CD4-positive, alpha-beta T cell treated with Interleukin-15 for 4 hours (primary cell): ENCODE measurements at places on chromosomes 6 and 20.

DNA sequence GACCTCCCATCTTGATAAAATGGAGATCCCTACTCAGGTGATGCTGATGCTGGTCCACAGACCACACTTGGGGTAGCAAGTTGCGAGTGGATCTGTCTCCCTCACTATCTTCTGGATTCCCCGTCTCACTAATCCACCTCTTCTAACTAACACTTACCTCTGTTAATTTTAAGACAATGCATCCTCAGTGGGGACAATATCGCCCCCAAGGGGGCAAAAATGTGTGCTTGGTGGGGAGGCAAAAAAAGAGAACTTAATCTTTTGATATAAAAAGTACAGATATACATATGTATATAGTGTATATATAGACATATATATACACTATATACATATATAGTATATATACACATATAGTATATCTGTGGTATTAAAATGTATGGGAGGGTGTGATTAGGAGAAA is 4.3 kb downstream of the LRFN2 start:
- peak; percentile 17 for DNase-seq

DNA sequence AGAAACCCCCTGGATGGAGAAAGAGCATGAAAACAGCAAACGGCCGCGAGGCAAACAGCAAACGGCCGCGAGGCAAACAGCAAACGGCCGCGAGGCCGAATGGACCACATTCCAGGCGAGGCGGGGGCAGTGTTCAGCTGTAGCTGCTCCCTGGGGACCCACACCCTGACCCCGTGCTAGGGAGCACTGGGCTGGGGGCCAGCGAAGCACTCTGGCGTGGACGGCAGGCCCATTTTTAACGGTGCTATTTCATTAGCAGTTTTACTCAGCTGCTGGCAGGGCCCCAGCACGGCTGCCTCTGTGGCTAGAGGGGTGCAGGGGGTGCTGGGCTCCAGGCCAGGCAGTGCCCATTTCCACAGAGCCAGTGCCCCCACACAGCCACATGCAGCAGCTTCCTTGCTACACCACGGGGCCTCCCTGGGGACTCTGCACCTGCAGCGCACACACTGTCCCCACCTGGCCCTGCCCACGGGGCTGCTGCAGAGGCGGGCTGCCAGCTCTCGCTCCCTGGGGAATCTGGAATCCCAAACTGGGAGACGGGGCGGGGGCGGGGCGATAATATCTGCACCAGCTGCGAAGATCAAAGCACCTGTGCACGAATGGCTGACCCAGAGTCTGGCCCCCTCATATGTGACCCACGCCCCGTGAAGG is 35.6 kb upstream of the SLCO4A1 start:
- DNase-seq = no peak

GRCh38 chr6:33988121-33989015 is 157.5 kb downstream of the GRM4 start:
- DNase-seq = no peak

DNA sequence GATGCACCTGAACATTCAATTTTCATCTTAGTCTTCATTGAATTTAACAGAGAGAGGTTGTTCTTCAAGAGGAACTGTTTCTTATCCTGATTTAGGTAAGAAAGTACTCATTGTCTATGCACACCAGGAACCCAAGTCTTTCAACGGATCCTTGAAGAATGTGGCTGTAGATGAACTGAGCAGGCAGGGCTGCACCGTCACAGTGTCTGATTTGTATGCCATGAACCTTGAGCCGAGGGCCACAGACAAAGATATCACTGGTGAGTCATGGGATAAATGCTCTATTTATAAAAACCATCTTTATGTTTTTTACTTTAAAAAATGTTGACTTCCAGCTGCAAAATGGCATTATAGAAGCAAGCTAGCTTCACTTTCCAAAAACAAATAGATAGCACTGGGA is 10.2 kb downstream of the NQO2 start:
- no peak for DNase-seq

GRCh38 chr6:158648682-158649131 is 1.1 kb upstream of the SYTL3 start:
- DNase-seq = no peak

DNA sequence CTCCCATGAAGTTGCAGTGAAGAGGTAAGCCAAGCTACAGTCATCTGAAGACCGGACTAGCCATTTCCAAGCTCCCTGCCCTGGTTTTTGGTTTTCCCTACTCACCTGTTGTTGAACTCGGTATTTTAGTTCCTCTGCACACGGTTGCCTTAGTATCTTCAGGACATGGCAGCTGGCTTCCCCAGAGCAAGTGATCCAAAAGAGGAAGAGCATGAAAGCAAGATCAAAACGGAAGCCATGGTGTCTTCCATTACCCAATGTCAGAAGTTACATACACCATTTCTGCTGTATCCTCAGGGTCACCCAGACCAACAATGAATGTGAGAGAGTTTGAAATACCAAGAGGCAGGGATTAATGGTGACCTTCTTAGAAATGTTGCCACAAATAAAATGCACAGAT is 276.6 kb upstream of the CNR1 start:
- DNase-seq = no peak

DNA sequence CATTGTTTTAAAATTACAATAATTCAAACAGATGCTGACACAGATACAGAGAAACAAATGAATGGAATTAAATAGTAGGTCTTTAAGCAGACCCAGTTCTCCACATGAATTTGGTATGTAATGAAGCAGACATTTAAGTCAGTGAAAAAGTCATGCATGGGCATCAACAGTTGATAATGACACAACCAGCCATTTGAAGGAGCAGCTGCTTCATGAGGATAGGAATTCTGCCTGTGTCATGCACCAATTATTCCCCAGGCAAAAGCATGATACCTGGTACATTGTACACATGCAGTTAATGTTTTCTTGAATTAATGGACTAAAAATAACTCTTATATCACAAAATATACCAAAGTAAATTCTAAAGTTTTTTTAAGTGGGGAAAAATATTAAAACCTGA is 11.2 kb upstream of the HEY2 start:
- no peak for DNase-seq

- no peak for DNase-seq
These were observed 41.7 kb downstream of the RNF24 start for GRCh38 chr20:3973705-3974104.

DNA sequence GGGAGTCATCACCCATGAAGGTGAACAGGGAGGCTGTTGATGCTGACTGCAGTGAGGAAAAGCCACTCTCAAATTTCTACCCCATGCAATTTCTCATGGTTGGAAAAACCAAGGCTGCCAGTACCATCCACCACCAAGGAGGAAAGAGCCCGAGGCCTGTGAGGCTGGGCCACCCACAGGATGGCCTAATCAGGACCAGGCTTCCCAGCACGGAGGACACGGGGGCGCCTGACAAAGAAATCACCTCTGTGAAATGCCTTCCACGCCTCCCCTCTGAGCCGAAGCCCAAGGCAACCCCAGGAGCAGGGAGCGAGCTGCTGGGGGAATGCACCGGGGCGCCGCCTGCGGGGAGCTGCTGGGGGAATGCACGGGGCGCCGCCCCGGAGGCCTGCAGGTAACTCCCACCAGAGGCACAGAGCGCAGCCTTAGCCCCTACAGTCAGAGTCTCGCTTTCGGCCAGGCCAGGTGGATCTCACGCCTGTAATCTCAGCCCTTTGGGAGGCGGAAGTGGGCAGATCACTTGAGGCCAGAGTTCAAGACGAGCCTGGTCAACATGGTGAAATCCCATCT is 26.9 kb downstream of the FOXF2 start:
- no peak for DNase-seq

GRCh38 chr6:100176311-100176950 is 182.4 kb upstream of the MCHR2 start:
- DNase-seq = no peak

DNA sequence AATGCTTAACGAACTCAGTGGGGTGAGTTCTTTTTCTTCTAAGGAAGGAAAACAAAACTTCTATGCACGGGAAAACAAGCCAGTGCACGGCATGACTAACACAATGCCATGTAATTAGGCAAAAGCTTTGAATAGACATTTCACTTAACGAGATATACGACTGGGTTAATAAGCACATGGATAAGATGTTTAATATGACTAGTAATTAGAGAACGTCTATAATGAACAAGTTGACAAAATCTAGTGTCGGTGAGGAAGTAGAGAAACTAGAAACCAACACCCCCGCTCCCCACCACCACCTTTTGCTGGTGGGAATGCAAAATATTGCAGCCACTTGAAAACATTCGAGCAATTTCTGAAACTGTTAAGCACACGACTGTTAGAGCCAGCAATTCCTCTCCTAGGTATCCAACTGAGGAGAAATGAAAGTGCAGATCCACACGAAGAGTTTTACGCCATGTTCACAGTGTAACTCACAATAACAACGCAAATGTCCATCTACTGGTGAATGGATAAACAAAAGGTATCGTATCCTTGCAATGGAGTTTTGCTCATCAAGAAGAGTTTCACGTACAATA is 644.9 kb upstream of the AGPAT4 start:
- no peak for DNase-seq

- DNase-seq = peak; percentile 17
These were observed 45.4 kb upstream of the NKX2-2 start for GRCh38 chr20:21559305-21559704.

DNA sequence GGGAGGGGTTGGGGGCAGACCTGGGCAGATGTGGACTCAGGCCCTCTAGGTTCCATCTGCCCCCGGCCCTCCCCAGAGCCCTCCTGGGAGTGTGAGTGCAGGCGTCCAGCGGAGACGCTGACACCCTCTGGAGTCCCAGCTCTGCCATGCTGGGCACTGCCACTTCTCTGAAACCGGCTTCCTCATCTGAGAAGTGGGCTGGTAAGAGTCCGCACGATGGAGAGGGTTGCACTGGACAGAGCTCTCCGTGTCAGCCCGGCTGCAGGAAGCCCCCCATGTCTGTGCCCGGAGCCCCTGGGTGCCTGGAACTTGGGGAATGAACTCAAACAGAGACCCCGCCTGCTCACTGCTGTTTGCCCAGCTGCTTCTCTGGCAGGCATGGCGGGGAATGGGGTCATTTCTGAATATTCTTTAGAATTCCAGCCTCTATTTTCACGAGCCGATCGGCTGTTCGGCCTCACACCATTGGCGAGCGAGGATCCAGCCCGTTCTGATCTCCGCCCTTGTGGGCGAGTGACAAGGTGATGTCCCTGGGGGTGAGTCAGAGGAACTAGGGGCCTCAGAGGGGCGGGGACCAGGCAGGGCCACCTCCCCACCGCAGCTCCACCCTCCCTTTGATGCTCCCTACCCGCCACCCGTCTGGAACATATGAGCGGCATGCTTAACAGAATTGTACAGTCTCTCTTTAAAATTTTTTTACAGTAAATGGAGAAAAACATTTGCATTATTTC is 47.8 kb upstream of the GATA5 start:
- peak; percentile 25 for DNase-seq

GRCh38 chr6:70797625-70798024 is 129.9 kb downstream of the SMAP1 start:
- no peak for DNase-seq

GRCh38 chr6:108268845-108269244 is 8.0 kb upstream of the SNX3 start:
- no peak for DNase-seq

- no peak for DNase-seq
These were observed 45.9 kb upstream of the AIG1 start for GRCh38 chr6:143014764-143015163.

DNA sequence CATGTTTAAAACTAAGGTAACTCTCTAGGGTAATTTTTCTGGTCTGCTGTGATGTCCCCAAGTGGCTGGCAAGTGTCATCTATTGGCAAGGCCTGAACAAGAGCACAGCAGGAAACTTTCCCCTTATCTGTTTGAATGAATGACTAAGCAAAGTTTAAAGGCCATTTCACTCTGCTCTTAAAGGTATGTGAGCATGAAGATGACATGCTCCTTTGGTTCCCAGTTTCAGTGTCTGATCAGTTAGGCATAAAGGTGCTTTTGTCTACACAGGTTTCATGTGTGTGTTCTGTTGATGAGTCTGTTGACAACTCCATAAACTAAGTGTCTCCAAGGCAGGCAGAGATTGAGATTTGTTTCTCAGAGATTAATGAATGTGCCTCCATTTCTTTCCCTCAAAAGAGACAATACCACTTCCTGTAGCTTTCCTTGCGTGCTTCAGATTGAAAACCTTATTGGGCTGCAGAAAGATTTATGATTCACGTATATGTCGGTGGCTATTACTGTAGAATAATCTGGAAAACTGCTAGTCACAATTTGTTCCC is 83.9 kb downstream of the MAP3K7 start:
- no peak for DNase-seq

DNA sequence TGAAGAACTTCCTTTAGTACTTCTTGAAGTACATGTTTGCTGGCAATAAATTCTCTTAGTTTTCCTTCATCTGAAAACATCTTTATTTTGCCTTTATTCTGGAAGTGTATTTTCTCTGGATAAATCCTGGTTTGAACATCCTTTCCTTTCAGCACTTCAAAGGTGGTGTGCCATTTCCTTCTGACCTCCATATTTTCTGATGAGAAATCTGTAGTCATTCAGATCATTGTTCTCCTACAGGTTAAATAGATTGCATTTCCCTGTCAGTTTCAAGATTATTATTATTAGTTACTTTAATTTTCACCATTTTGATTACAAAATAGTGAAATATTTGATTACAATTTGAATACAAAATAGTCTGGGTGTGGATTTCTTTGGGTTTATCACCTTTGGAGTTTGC is 134.5 kb downstream of the CDH26 start:
- DNase-seq = no peak

DNA sequence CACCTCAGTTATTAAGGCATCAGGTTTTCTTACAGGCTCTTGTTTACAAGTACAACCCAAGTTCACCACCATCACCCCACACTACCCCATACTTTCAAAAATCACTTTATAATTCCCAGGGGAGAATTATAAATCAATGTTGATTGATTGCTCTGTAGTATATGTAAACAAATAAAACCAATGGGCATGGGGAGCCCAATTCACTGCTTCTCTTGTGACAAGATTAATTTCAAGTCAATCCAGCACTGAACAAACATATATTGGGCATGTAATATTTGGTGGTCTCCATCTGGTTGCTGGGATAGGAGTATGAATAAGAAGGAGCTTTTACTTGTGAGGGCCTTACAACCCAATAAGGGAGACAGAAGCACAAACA is 95.8 kb downstream of the CLVS2 start:
- no peak for DNase-seq

- DNase-seq = no peak
These were observed 63.7 kb downstream of the GPX5 start for GRCh38 chr6:28589234-28589956.

DNA sequence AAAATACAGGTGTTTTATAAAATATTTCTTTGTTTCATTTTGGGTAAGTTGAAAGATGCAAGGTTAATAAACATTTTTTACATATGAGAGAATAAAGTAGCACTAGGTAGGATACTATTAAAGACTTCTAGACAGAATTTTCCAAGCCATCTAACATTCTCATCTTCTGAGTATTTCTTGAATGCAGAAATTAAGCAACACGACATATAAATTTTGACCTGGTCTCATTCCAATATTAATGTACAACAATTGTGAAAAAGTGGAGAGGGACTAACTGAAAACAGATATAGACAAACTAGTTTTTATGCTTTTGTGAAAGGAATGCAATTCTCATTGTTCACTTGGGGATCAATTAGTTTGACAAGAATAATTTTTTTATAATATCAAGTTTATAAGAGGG is 11.5 kb upstream of the FOXO3 start:
- no peak for DNase-seq
